ENCODE measurements at places on chromosomes 16 and 17. TPM values are rescaled to one million over a fixed set of nuclear protein-coding genes. Genes with fewer than 3 reads are reported as not detected.

DNA sequence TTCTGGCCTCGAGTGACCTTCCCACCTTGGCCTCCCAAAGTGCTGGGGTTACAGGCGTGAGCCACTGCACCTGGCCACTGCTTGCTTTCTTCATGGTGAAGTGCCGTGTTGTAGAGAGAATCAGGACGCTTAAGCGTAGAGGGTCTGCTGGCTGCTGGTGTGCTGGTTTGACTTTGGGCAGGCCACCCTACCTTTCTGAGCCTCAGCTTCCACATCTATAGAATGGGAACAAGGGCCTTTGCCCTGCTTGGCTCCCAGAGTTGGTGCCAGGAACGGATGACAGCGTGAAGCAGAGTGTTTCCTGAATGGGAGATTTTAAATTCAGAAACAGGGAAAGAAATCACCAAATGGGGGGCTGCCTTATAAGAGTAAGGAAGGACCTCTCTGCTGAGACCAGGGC is 60.9 kb downstream of the NKD1 start:
- H3K36me3 ChIP-seq, result no peaks in the 10 kb centered on the region
- peaks cover 16% of the 10 kb centered on the region for H3K27me3 ChIP-seq
- H3K4me3 ChIP-seq, result no peak overlapping the region
- H3K27ac ChIP-seq, result peak overlapping the region; percentile 71

CD68 gene
- 15.7 TPM for total RNA-seq

GRCh38 chr17:66348584-66349165 is 46.3 kb downstream of the PRKCA start:
- peak; percentile 33 for DNase-seq
- no peaks in the 10 kb centered on the region for H3K4me1 ChIP-seq
- H3K36me3 ChIP-seq, result no peaks in the 10 kb centered on the region
- H3K4me3 ChIP-seq, result no peak overlapping the region

KIF2B gene
- total RNA-seq, result not detected

DNA sequence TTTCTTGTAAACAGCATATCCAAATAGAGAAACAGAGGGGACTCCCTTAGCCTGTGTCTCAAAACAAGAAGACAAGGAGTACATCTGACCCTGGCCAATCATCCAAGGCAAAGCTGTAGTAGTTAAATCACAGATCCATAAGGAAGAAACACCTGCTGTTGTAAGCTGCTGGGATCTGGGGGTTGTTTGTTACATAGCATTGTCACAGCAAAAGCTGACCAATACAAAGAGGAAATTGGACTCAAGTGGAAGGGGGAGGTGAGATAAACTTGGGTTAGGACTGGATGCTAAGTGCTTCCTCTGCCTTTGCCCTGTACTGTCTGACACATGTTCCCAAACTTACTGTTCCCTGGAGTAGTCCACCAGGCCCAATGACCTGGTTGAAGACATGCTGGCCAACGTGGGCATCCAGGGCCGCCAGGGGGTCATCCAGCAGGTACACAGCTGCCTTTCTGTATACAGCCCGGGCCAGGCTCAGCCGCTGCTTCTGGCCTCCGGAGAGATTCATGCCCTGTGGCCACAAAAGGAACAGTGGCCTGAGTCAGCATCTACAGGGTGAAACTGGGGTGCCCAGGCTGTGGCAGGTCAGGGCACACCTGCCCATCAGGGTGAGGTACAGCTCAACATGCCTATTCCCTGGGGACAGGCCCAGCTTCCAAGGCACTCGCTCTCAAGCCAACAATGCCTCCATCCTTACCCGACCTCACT is 44.7 kb downstream of the ABCC6 start:
- H3K4me1 ChIP-seq, result no peaks in the 10 kb centered on the region
- DNase-seq, result no peak
- H3K27ac ChIP-seq, result no peak overlapping the region
- no peaks in the 10 kb centered on the region for H3K36me3 ChIP-seq

PIRT gene
- 0.04 TPM for total RNA-seq

- peak; percentile 35 for DNase-seq
- H3K36me3 ChIP-seq, result peaks cover 4% of the 10 kb centered on the region
- no peak overlapping the region for H3K27ac ChIP-seq
Observed at GRCh38 chr17:55265311-55266021, 706 bp downstream of the HLF start.

KLHL10 gene
- total RNA-seq, result 0.09 TPM

SLC25A11 gene
- 39.8 TPM for total RNA-seq

DNA sequence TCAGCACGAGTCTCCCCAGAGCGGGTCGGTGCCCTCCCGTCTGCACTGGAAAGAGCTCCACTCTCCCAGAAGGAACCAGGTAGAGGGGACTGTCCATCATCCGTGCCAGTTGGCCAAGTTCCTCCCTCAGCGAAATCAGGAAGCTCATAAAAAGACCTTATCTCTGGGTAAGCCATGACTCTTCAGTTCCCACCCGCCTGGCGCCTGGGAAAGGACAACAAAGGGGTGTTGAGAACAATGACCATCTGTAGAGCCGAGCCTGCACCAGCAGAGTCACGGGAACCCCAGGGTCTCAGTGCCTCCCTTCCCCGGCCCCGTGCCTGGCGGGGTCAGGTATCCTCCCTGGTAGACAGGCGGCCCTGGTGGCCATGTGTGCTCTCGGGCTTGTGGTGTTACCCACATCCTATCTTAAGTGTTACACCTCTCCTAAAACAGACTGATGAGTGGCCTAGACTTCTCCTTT is 190.7 kb downstream of the AXIN2 start:
- DNase-seq, result no peak
- H3K27ac ChIP-seq, result no peak overlapping the region
- no peaks in the 10 kb centered on the region for H3K36me3 ChIP-seq
- no peak overlapping the region for H3K4me3 ChIP-seq
- H3K27me3 ChIP-seq, result peaks cover 15% of the 10 kb centered on the region

GRCh38 chr16:66881014-66881417 is 701 bp downstream of the PDP2 start:
- no peak for DNase-seq
- H3K27me3 ChIP-seq, result peaks cover 21% of the 10 kb centered on the region
- no peak overlapping the region for H3K27ac ChIP-seq
- H3K4me1 ChIP-seq, result peaks cover 13% of the 10 kb centered on the region
- H3K36me3 ChIP-seq, result peaks cover 16% of the 10 kb centered on the region
- peak overlapping the region; percentile 93 for H3K4me3 ChIP-seq

NPIPB6 gene
- 2.0 TPM for total RNA-seq

DNA sequence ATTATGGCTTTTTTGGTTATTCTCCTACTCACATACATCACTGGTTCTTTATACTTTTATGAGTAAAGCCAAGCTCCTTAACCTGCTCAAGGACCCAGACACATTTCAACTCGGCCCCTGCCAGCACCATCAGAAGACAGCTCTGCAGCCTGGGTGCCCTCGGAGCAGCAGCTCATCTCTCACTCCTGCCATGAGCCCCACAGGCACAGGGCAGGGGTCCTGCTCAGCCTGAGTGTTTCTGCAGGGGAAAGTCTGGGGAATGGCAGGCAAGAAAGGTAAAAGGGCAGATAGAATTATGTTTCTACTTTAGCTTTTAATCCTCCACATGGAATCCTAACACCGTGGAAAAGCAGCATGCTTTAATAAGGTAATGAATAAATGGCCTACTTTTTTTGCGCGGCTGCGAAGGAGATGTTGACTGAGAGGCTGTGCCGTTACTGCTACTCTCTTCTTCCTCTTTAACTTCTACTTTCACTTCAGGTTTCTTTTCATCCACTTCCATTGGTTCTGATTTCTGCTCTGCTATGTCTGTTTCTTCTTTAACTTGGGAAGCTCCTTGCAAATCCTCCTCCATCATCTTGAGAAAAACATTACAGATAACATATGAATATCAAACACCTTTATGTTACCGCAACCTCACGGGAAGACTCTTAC is 50.1 kb upstream of the TRAP1 start:
- no peak overlapping the region for H3K27ac ChIP-seq
- H3K27me3 ChIP-seq, result no peaks in the 10 kb centered on the region
- H3K36me3 ChIP-seq, result peaks cover 82% of the 10 kb centered on the region
- H3K4me3 ChIP-seq, result no peak overlapping the region
- H3K4me1 ChIP-seq, result no peaks in the 10 kb centered on the region

YBX2 gene
- 0.58 TPM for total RNA-seq

DNA sequence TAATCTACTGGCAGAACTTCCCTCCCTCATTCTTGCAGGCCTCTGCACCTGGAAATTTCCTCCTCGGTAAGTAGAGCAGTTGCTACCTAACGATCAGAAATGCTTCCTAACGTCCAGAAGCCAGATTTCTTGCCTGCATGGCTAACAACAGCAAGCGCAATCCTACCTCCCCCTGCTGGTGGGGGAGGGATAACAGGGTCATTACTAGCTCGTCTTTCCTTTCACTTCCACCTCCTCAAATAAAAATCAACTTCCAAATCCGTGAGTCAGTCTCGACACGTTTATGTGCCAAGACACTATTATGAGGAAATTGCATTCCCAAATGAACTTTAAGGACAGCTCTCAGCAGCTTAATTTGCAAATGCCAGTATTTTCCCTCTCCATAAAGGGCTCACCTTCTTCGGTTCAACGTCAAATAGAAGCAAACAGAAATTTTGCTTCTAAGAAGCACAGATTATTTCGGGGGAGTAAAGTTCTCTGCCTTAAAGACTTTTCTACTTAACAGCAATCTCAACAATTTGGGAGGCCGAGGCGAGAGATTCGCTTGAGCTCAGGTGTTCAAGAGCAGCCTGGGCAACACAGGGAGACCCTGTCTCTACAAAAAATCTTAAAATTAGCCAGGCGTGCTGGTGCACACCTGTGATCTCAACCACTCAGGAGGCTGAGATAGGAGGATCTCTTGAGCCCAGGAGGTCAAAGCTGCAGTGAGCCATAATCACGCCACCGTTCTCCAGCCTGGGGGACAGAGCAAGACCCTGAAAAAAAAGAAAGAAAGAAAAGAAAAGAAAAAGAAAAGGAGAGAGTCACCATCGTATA is 188.6 kb upstream of the PSMD7 start:
- H3K27me3 ChIP-seq, result no peaks in the 10 kb centered on the region
- H3K27ac ChIP-seq, result no peak overlapping the region
- no peaks in the 10 kb centered on the region for H3K36me3 ChIP-seq
- no peak overlapping the region for H3K4me3 ChIP-seq

DNA sequence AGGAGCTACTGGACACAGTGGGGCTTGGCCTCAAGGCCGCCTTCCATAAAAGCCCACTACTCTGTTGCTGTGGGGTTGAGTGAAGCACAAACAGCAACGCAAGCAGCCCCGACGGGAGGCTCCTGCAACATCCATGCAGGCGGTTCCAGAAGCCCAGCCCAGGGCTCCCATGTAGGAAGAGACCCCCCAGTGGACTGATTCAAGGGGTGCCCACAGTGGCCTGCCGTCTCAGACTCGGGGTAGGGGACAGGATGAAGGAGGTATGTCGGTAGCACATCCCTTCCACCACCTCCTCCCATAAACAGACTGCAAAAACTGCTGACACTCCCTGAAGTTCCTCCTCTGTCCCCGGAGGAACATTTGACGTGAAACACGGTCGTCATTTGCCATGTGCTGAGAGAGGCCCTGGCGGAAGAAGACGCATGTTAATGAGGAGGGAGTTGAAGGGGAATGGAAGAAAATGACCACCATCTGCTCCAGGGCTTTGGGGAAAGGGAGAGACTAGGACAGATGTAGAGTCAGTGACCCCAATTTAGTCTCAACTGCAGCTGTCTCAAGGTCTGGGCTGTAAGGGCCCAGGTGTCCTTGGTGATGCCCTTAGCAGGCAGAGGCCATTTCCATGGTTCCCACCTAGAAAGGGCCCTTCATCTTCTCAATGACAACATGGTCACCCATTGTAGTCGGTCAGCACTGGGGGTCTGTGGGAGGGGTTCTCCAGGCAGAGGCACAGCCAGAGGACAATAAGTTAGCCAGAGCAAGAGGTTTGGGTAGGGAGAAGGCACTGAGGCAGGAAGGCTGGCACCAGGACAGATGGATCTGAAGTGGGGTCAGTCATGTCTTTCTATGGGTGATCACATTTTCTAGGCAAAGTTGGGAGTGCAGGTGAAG is 200.6 kb downstream of the CPPED1 start:
- no peaks in the 10 kb centered on the region for H3K27me3 ChIP-seq
- no peaks in the 10 kb centered on the region for H3K4me1 ChIP-seq
- H3K36me3 ChIP-seq, result no peaks in the 10 kb centered on the region
- DNase-seq, result peak; percentile 2
- no peak overlapping the region for H3K27ac ChIP-seq
- H3K4me3 ChIP-seq, result no peak overlapping the region

ZG16 gene
- total RNA-seq, result not detected

- H3K27me3 ChIP-seq, result no peaks in the 10 kb centered on the region
- no peak overlapping the region for H3K4me3 ChIP-seq
- no peaks in the 10 kb centered on the region for H3K36me3 ChIP-seq
Observed at GRCh38 chr17:72931635-72932034, 160.9 kb downstream of the SLC39A11 start.

All from muscle of leg (tissue), 16 donors.